ENCODE measurements at places on chromosomes 5 and 9. TPM values are rescaled to one million over a fixed set of nuclear protein-coding genes. Genes with fewer than 3 reads are reported as not detected.

GRCh38 chr5:169795338-169795737 is 158.3 kb downstream of the DOCK2 start:
- H3K27me3 ChIP-seq: no peaks in the 10 kb centered on the region
- H3K4me3 ChIP-seq: no peak overlapping the region
- no peak overlapping the region for H3K27ac ChIP-seq
- H3K36me3 ChIP-seq: peaks cover 57% of the 10 kb centered on the region
- no peak for DNase-seq

DNA sequence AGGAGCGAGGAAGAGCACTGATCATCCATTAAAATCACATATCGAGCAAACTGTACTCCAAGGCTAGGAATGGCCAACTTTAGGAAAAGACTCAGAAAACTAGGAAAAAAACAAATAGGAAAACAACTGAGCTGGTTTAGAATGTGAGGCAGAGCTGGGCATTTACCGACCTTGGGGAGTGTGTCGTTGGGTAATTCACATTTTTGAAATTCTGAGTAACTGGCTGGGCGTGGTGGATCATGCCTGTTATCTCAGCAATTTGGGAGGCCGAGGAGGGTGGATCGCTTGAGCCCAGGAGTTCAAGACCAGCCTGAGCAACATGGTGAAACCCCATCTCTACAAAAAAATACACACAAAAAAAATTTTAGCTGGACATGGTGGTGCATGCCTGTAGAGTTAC is 70.1 kb downstream of the ZFAND5 start:
- peaks cover 5% of the 10 kb centered on the region for H3K27me3 ChIP-seq
- H3K4me1 ChIP-seq: peaks cover 2% of the 10 kb centered on the region
- no peak for DNase-seq
- no peaks in the 10 kb centered on the region for H3K36me3 ChIP-seq
- H3K4me3 ChIP-seq: no peak overlapping the region
- no peak overlapping the region for H3K27ac ChIP-seq

GRCh38 chr9:125133403-125134329 is 9.7 kb downstream of the SCAI start:
- no peaks in the 10 kb centered on the region for H3K27me3 ChIP-seq
- peaks cover 24% of the 10 kb centered on the region for H3K36me3 ChIP-seq
- no peak for DNase-seq
- peak overlapping the region; percentile 20 for H3K27ac ChIP-seq

DNA sequence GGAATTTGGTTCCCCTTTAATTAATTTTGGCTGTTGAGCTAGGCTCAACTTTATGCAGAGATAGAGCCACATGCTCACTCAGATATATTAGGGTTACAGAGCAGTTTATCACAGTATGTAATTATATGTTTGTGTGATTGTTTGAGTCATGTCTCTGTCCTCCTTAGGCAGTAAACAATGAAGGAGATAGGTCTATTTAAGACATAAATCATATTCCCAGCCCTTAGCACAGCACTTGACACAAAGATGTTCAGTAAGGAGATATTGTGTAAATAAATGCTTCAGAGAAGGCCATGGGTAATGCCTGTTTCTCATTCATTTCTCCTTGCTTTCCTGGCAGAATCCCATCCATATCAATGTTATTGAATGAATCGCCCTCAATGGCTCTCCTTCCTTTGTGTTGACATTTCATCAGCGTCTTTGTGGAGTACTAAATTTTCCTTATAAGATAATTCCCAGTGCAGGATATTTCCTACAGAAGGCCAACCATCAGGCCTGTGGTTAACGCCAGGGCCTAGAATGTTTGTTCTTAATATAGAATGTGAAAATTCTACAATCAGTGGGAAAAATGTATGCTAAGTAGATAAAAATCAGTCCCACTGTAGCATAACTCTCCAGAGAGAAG is 408.0 kb downstream of the EBF1 start:
- no peaks in the 10 kb centered on the region for H3K27me3 ChIP-seq
- DNase-seq: no peak
- H3K4me3 ChIP-seq: no peak overlapping the region

DNA sequence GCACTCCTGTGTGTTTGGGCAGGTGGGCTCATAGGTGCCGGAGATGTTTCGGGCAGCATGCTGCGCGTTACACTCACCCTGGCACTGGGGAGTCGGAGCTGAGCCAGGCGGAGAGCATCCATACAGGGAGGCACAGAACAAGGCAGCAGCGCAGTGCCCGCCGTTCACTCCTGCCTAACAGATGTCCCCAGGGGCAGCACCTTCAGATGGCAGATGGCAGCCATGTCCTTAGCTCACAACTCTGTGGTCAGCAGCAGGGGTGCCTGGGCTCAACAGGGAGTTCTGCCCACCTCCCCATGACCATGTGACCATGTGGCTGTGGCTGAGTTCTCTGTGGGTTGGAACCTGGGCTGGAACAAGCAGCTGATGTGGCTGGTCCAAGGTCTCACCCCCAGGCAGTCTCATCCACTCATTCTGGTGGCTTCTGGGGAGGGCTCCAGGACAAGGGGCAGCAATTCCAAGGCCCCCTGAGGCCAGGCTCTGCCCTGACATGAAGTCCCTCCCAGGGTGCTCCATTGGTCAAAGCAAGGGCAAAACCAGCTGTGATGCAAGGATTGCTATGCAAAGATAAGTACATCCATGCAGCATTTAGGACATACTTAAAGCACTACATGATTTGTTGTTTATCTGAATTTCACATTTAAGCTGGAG is 64.2 kb downstream of the MRPL36 start:
- no peak overlapping the region for H3K27ac ChIP-seq
- no peaks in the 10 kb centered on the region for H3K4me1 ChIP-seq
- peak; percentile 5 for DNase-seq
- H3K36me3 ChIP-seq: no peaks in the 10 kb centered on the region

GRCh38 chr9:129773262-129774048 is 20.6 kb upstream of the PTGES start:
- no peaks in the 10 kb centered on the region for H3K36me3 ChIP-seq
- H3K27ac ChIP-seq: no peak overlapping the region
- DNase-seq: no peak
- peaks cover 2% of the 10 kb centered on the region for H3K27me3 ChIP-seq

DNA sequence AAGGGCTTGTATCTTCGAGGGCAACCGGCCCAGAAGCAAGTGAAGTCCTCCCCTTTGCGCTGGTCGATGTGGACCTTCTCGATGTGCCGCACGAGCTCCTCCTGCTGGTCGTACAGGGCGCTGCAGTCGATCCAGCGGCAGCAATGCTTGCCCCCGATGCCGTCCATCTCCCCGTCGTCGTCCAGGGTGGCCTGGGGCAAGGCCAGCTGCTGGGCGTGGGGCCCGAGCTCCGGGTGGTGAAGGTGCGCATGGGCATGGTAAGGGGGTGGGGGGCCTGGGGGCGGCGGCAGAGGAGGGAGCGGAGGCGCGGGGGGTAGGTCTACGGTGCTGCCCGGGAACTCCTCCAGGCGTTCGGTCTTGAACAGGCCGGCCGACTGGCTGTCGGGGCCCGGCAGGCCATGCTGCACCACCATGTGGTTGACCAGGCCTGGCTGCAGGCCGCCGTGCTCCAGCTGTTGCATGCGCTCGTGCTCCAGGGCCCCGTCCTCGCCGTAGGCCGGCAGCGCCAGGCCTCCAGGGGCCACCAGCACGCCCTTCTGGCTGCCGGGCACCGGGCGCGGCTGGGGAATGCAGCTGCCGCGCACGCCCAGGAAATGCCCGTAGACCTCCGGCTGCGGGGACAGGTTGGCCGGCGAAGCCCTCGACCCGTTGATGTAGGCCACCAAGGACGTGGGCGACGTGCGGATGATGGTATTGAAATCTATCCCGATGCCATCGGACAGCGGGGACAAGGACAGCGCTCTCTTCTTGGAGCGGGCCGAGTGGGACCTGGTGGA is 181.8 kb downstream of the GLIS3 start:
- H3K4me3 ChIP-seq: no peak overlapping the region
- DNase-seq: peak; percentile 49
- H3K27ac ChIP-seq: no peak overlapping the region
- H3K27me3 ChIP-seq: no peaks in the 10 kb centered on the region
- H3K4me1 ChIP-seq: no peaks in the 10 kb centered on the region
- H3K36me3 ChIP-seq: no peaks in the 10 kb centered on the region

DNA sequence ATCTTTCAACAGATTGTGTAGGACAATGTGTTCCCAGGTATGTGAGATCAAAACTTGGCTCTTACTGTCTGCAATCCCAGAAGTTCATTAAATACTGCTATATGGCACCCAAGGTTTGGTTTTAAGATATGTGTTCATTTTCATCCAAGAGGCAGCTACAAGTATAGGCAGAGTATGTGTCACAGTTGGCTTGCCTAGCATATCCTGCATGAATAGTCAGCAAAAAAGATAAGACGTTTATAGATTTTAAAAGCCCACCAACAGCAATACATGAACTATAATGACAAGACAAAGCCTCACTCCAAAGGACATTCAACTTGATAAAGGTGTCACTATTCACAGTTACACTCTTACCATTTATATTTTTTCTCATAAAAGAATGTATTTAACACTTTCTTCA is 99.1 kb downstream of the BNC2 start:
- DNase-seq: no peak
- no peaks in the 10 kb centered on the region for H3K27me3 ChIP-seq
- H3K4me1 ChIP-seq: no peaks in the 10 kb centered on the region
- H3K4me3 ChIP-seq: no peak overlapping the region
- H3K36me3 ChIP-seq: no peaks in the 10 kb centered on the region
- H3K27ac ChIP-seq: no peak overlapping the region

GRCh38 chr5:54743581-54743980 is 226.0 kb downstream of the SNX18 start:
- peaks cover 5% of the 10 kb centered on the region for H3K36me3 ChIP-seq
- peak overlapping the region; percentile 77 for H3K27ac ChIP-seq
- peaks cover 6% of the 10 kb centered on the region for H3K27me3 ChIP-seq
- H3K4me3 ChIP-seq: no peak overlapping the region
- DNase-seq: no peak

- H3K36me3 ChIP-seq: no peaks in the 10 kb centered on the region
- DNase-seq: no peak
- no peaks in the 10 kb centered on the region for H3K4me1 ChIP-seq
- no peak overlapping the region for H3K4me3 ChIP-seq
- H3K27me3 ChIP-seq: no peaks in the 10 kb centered on the region
These were observed 90.3 kb upstream of the ARAP3 start for GRCh38 chr5:141772281-141772680.

CD14 gene
- total RNA-seq: 0.37 TPM

BRD9 gene
- total RNA-seq: 52.7 TPM

RXRA gene
- 1.4 TPM for total RNA-seq

NEUROG1 gene
- total RNA-seq: not detected
